ENCODE measurements at places on chromosomes 5 and 9.

GRCh38 chr9:116238225-116238624, 84.6 kb downstream of the PAPPA start:
- no peak overlapping the region for H3K27ac ChIP-seq
- DNase-seq = no peak
- H3K27me3 ChIP-seq = no peaks in the 10 kb centered on the region
- no peaks in the 10 kb centered on the region for H3K36me3 ChIP-seq
- H3K4me1 ChIP-seq = no peaks in the 10 kb centered on the region
- no peak overlapping the region for H3K4me3 ChIP-seq

GRCh38 chr9:15484802-15485201, 26.0 kb downstream of the PSIP1 start:
- no peaks in the 10 kb centered on the region for H3K4me1 ChIP-seq
- no peak for DNase-seq
- no peaks in the 10 kb centered on the region for H3K27me3 ChIP-seq
- H3K4me3 ChIP-seq = no peak overlapping the region

DNA sequence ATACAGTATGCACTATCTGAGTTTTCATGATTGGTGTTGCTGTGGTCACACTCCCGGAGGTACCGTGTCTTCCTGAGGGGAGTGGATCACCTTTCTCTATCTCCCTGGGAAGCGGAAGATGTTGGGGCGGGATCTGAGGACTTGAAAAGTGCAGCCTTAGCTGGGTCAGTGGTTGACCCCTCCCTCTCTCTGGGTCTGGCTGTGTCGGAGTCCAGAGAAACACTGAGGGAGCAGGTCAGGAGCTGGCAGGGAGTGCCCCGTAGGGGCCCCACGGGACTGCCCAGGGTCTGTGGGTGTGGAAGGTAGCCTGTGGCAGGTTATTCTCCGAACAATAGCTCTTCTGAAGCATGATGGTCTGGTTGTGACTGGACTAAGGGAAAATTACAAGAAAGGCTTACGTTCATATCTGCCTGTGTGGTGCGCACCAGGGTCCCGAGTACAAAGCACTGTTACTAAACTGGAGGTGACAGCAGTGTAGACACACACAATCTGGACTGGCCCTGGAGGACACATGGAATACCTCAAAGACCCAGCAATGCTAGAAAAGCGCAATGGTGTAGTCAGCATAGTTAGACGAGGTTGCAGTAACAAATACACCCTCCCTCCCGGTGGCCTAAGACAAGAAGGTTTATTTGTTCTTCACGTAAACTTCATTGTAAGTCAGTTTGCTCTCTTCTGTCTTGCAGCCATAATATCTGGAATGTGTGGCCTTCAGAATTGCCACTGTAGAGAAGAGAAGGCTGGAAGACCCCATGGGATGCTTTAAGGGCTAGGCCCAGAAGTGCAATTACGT, 9.4 kb upstream of the ZFP62 start:
- H3K27me3 ChIP-seq = no peaks in the 10 kb centered on the region
- H3K4me3 ChIP-seq = no peak overlapping the region
- no peak for DNase-seq
- H3K4me1 ChIP-seq = peaks cover 10% of the 10 kb centered on the region

DNA sequence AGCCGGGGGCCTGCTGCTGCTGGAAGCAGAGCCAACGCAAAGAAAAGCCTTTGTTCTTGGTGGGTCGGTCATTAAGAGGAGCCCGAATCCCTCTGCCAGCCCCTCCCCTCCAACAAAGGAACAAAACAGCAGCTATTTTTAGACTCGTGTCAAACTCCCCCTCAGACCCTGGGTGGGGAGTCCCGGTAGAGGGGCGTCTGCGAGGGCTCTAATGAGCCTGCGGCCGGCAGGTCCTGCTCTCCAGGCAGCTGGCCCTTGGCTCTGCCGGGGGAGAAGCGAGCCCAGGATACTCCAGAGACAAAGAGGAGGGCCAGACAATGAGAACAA, 114.0 kb downstream of the LHX2 start:
- no peak overlapping the region for H3K4me3 ChIP-seq
- no peaks in the 10 kb centered on the region for H3K36me3 ChIP-seq
- H3K27ac ChIP-seq = no peak overlapping the region
- DNase-seq = no peak
- H3K4me1 ChIP-seq = peaks cover 5% of the 10 kb centered on the region

DNA sequence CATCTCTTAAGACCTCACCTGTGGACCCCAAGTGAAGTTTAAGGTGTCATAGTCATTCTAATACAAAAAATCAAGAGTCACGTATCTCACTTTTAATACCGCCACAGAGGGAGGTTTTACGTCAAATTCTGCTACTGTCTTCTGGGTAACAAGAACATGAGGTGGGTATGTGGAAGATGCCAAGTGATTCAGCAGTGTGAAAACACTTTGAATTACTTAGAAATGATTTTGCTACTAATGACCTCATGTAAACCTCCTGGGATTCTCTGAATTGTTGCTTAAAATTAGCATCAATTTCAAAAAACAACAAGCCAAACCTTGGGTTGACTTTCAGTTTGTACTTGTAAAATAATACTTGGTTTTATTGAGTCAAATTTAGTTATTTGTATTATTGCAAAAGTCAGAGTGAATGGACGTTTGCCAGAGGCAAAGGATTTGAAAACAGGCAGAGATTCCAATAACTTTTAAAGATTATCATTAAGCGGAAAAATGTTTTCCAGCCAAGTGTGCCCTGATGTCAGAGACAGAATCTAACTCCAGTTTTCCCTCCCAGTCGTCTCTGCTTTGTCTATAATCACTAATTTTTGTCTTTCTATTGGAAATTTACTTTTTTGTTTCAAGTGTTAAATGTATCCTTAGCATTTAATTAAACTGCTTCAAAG, 8.8 kb downstream of the DMRT2 start:
- H3K4me1 ChIP-seq = no peaks in the 10 kb centered on the region
- no peak for DNase-seq
- peaks cover 2% of the 10 kb centered on the region for H3K27me3 ChIP-seq
- no peaks in the 10 kb centered on the region for H3K36me3 ChIP-seq
- H3K4me3 ChIP-seq = no peak overlapping the region

All from T-cell (primary cell).